ENCODE measurements at places on chromosomes 5 and 9. TPM values are rescaled to one million over a fixed set of nuclear protein-coding genes. Genes with fewer than 3 reads are reported as not detected.

Gene CCDC69
- 201 TPM for total RNA-seq

Gene GNAQ
- total RNA-seq = 40.2 TPM

Gene NREP
- total RNA-seq = 18.0 TPM

Gene CTXN3
- total RNA-seq = not detected

Gene OSTF1
- total RNA-seq = 20.7 TPM

Gene ADAMTS2
- total RNA-seq = 23.2 TPM

DNA sequence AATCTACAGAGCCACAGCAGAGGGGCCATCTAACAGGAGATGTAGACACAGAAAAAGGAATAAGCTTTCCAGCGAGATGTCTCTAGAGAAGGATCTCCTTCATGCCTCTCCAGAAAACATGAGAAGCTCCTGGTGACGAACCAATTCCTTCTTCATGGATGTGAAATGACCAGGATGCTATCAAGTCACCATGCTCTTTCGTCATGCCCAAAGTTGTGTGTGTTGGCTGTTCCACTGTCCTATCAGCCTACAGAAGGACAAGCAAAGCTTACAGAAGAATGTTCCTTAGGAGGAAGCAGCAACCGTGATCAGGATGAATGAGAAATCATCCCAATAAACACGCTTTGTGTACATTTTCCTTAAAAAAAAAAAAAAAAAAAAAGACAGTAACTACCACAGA lies 54.4 kb downstream of the ALDH7A1 start:
- no peaks in the 10 kb centered on the region for H3K27me3 ChIP-seq
- no peak overlapping the region for H3K4me3 ChIP-seq
- H3K4me1 ChIP-seq = peaks cover 21% of the 10 kb centered on the region
- H3K27ac ChIP-seq = no peak overlapping the region
- H3K36me3 ChIP-seq = no peaks in the 10 kb centered on the region

DNA sequence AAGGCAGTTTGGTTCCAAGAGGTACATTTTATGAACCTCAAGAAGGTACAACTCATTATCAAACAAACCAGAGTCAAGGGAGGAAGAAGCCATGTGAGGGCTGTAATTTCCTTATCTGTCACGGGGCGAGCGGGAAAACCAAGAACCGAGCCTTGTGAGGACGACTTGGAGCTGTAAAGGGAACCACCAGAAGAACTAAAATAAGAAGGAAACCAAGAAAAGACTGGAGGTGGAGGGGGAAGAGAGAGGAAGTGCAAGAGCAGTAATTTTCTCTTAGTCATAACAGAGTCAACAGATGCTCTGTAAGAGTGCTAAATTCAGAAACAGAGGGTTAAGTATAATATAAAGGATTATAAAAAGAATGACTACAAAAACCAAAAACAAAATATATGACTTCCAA lies 127.1 kb downstream of the DIRAS2 start:
- H3K27ac ChIP-seq = no peak overlapping the region
- no peaks in the 10 kb centered on the region for H3K4me1 ChIP-seq
- no peak overlapping the region for H3K4me3 ChIP-seq
- no peak for DNase-seq

DNA sequence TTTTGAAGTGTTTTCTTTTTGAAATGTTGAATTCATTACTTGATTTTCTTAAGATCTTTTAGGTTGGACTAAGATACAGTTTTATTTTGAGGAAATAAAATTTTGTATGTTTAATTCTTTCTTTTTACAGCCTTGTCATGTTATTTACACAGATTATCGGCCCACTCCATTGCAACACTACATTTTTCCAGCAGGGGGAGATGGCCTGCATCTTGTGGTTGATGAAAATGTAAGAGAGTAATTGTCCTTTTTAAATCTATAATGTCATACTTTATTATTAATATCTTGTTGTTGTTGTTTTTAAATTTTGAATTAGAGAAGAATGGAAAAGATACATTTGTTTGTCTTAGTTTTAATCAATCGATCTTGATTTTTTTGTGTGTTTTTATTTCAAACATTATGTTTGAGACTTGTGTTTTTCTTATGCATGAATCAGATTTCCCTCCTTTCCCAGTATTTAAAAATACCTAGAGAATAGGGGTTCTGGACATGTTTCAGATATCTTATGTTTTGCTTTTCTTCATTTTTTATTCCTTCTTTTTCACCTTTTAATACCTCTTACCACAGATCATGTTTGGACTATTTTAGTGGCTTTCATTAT lies 36.7 kb downstream of the MTREX start:
- H3K27me3 ChIP-seq = no peaks in the 10 kb centered on the region
- H3K4me3 ChIP-seq = no peak overlapping the region
- DNase-seq = peak; percentile 95
- H3K36me3 ChIP-seq = peaks cover 56% of the 10 kb centered on the region

DNA sequence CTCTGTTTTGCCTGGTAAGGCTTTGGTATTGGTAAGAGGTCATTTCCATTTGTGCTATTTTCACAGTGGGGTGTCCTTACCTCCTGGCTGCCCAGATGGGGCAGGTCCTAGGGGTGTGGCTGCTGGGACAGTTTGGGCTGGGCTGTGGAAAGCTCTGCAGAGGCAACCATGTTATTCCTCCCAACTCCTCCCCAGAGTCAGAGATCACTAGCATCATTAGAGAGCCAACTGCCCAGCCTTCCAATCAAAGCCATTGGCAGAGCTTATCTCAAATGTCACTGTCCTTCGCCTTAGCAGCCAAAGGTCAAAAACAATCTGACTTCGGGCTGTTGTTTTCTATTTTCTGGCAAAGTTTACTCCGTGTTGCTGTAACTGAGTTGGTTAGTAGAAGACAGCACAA lies 33.6 kb upstream of the HRH2 start:
- H3K27ac ChIP-seq = no peak overlapping the region
- no peak for DNase-seq
- no peaks in the 10 kb centered on the region for H3K4me1 ChIP-seq

- no peak overlapping the region for H3K4me3 ChIP-seq
- no peak overlapping the region for H3K27ac ChIP-seq
- peaks cover 86% of the 10 kb centered on the region for H3K36me3 ChIP-seq
- DNase-seq = no peak
- H3K27me3 ChIP-seq = no peaks in the 10 kb centered on the region
Observed at GRCh38 chr9:126397056-126397455, 70.4 kb downstream of the MVB12B start.

GRCh38 chr9:13915131-13915530 lies 398.8 kb downstream of the NFIB start:
- no peak for DNase-seq
- H3K4me3 ChIP-seq = no peak overlapping the region
- no peak overlapping the region for H3K27ac ChIP-seq

- H3K4me1 ChIP-seq = no peaks in the 10 kb centered on the region
- H3K27me3 ChIP-seq = no peaks in the 10 kb centered on the region
- DNase-seq = no peak
- H3K36me3 ChIP-seq = no peaks in the 10 kb centered on the region
- no peak overlapping the region for H3K27ac ChIP-seq
Observed at GRCh38 chr5:84202136-84202535, 182.5 kb downstream of the EDIL3 start.

DNA sequence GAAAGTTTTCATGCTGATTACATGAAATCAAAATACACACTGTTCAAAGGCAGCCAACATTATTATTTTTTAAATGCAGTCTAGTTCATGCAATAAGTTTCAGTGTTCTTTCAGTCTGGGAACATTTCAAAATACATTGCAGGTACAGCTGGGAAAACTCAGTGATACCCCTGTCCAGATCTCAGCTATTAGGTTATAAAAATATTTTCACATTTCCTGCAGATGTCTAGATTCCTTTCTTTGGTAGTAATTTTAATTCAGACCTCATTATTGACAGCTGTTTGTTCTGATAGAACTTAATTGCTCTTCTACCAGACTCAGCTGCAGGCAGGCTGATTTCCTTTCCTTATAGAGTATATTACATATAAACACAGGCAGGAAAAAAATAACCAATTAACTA lies 556.8 kb upstream of the DMAC1 start:
- H3K27me3 ChIP-seq = no peaks in the 10 kb centered on the region
- DNase-seq = no peak
- no peaks in the 10 kb centered on the region for H3K4me1 ChIP-seq
- no peaks in the 10 kb centered on the region for H3K36me3 ChIP-seq

DNA sequence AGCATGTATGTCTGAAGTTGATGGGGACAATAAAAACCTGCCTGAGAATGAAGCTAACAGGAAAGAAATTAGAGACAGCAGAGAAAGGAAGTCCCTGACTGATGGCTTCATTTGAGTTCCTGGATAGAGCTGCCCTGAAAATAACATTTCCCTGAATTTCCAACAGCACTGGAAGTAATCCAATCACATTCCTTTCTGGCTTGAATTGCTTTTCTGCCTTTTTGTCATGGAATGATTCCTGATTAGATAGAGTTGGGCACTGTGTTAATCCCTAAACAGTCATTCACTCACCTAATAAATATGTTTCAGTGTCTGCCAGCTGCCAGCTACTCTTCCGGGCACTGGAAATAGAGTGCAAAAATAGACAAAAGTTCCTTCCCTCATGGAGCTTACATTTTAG lies 30.0 kb upstream of the SH3RF2 start:
- no peaks in the 10 kb centered on the region for H3K27me3 ChIP-seq
- H3K4me3 ChIP-seq = no peak overlapping the region
- no peaks in the 10 kb centered on the region for H3K4me1 ChIP-seq
- DNase-seq = no peak
- no peaks in the 10 kb centered on the region for H3K36me3 ChIP-seq

DNA sequence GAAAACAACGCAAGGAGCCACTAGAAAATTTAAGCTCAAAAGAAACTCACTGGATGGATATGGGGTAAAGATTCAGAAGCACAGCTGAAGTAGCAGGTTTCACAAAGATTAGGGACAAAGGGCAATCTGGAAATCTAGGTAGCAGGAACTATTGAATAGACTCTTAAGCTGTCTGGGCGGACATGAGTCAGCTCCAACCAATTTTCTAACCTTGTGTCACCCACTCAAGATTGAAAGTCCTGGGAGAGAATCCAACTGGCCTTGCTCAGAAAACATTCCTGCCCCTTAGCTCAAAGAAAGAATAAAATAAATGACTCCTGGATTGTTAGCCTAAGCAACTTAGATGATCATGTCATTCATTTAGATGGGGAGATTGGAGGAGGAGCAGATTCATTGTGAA lies 69.2 kb downstream of the STK32A start:
- no peak overlapping the region for H3K4me3 ChIP-seq
- no peak for DNase-seq
- H3K36me3 ChIP-seq = no peaks in the 10 kb centered on the region
- H3K27ac ChIP-seq = no peak overlapping the region

Data from tibial nerve (tissue), 4 donors.